ENCODE measurements at places on chromosomes 7 and 10.

- no peak for DNase-seq
Measured at GRCh38 chr10:5508786-5509185, 9.4 kb upstream of the CALML5 start.

DNA sequence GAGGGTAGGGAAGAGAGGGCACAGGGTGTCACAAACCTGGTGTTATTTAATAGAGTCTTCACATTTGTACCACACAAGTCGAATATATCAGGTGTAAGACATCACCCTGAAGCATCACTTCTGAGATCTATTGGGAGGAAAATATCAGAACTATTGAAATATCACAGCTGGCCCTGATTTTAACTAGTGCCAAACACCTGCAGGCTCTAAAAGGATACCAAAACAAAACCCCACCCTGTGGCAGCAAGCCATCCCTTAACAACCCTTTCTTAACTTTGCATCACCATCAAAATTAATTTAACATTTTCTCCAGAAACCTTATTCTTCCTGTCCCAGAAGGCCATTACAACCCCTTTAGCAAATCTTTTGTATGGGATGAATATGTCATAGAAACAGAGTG, 365.4 kb downstream of the SUGCT start:
- no peak for DNase-seq

- no peak for DNase-seq
Measured at GRCh38 chr7:35697414-35698175, 2.7 kb upstream of the HERPUD2 start.

DNA sequence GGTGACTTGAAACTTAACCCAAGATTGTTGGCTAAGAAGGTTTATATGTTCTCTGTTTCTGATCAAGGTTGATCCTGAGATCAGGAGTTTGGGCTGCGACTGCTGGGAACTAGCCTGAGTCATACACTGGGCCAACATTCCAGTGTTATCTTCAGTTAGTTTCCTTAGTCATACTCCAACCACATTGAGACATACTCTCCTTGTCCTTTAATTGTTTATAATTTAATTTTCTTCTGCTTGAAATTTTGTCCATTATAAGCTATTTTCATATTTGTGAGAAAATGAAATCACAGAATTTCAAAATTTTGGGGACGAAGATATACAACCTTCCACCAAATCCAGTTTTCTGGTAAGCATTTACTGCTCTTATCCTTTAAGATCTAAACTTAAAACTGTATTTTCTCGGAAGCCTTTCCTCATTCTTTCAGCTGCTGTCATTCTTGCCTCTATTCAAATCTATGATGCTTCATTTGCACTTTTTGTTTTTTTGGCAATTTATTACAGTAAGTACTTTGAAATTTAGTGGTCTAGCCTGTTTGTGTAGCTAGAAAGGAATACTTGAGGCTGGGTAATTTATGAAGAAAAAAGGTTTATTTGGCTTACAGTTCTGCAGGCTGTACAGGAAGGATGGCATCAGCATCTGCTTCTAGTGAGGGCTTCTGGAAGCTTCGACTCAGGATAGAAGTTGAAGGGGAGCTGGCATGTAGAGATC, 63.4 kb upstream of the POT1 start:
- no peak for DNase-seq

- no peak for DNase-seq
Measured at GRCh38 chr7:70006261-70006920, 408.1 kb downstream of the AUTS2 start.

GRCh38 chr7:111362506-111363054, 199.7 kb downstream of the IMMP2L start:
- no peak for DNase-seq
